ENCODE measurements at places on chromosomes 1 and 21.

DNA sequence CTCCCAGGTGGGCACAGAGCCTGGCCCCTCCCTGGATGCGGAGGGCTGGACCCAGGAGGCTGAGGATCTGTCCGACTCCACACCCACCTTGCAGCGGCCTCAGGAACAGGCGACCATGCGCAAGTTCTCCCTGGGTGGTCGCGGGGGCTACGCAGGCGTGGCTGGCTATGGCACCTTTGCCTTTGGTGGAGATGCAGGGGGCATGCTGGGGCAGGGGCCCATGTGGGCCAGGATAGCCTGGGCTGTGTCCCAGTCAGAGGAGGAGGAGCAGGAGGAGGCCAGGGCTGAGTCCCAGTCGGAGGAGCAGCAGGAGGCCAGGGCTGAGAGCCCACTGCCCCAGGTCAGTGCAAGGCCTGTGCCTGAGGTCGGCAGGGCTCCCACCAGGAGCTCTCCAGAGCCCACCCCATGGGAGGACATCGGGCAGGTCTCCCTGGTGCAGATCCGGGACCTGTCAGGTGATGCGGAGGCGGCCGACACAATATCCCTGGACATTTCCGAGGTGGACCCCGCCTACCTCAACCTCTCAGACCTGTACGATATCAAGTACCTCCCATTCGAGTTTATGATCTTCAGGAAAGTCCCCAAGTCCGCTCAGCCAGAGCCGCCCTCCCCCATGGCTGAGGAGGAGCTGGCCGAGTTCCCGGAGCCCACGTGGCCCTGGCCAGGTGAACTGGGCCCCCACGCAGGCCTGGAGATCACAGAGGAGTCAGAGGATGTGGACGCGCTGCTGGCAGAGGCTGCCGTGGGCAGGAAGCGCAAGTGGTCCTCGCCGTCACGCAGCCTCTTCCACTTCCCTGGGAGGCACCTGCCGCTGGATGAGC is 34.2 kb downstream of the TRIM11 start:
- DNase-seq, result no peak

DNA sequence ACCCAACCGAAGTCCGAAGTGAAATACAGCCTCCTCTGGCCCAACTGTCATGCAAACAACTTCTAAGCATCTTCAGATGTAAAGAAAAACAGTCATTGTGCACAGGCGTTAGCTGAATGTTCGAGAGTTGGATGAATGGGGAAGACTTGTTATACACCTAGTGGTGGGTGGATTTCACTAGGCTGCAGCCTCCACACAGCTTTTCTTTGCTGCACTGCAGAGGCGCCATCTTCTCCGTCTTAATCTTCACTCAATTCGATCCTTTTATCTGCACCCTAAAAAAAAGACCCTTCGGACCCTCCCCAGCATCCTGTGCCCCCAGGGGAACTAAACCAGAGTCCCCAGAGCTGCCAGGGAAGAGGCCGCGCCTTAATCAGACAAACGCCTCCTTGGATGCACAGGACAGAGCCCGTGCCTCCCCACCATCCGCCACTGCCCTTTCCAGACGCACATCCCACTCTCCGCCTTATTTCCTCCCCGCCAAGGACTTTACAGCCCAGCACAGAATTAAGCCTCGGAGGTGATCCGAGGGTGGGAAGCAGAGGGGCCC is 1.4 kb downstream of the APP start:
- DNase-seq, result no peak

GRCh38 chr1:154616659-154617345 is 8.8 kb upstream of the ADAR start:
- no peak for DNase-seq

DNA sequence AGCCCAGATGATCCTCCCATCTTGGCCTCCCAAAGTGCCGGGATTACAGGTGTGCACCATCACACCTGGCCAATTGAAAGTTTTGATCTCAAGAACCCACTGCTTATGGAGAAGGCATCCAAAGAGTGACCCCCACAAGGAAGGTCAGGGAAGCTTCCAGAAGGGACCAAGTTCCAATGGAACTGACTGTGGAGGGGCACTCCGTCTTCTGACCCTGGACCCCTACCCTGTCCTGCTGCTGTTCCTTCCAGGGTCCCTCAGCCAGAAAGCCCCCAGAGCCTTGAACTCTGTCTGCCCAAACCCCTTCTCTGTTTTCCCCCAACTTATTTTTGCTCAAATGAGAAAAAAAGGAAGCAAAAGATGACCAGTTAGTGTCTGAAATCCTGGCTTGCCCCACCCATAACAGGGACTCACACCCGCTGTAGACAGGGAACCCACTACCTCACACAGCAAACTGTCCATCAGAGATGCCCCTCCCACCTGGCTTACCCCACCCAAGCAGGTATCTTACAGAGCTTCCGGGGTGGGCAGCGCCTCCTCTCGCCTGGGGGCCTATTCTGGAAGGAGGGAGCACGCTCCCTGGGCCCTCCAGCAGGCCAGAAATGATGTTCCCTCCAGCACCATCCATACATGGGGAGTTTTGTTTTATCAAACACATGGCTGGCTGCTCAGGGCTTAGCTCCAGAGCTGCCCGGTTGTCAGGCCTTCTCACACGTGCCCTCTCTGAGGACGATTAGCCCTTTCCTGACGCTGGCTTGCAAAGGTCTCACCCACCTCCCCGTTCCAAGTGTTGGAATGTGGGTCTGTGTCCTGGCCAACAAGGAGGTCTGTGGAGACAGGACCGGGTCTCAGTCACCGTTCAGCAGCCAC is 3.1 kb upstream of the WNT3A start:
- DNase-seq, result no peak

DNA sequence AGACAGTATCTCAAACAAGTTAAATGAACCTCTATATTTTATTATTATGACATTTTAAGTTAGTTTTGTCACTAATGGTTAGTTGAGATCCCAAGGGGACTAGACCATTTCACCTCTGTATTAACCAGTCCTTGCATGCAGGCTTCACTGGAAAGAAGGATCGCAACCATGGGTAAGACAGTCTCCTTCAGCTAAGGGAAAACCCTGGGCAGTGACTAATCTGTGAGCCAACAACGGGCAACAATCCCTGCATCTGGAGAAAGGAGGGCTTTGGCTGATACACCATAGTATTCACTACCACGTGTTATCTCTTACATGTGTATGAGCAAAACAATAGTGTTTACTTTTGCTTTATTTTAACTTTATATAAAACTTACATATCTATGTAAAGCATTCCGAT is 708.8 kb upstream of the CHRM3 start:
- DNase-seq, result no peak

- DNase-seq, result no peak
Observed at GRCh38 chr1:117683571-117684285, 77.9 kb downstream of the TENT5C start.

GRCh38 chr1:167439301-167439988 is 78.9 kb downstream of the CD247 start:
- DNase-seq, result no peak

DNA sequence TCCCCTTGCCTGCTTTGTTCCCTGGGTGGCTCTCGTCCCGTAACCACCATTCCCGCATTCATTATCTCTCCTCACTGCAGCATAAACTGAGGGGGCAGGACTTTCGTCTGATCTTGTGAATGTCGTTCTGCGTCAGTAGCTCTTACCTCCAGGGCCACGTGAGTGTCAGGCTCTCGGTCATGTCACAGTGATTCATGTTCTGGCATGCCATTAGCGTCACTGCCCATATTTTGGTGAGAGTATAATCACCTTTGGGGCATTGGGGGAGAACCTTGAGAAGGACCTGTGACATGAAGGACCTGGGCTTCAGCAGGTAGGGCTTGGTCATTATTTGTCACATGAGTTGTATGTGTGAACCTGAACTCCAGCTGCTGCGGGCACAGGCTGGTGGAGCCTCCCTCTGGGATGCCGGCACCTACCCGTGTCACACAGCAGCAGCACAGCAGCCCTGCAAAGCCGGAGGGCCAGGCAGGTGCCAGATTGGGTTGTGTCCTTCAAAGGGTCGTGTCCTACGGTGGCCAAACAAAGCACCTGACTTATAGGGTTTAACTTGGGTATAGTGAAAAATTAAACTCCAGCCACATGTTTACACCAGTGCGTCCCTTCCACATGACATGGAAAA is 68.5 kb downstream of the BACE2 start:
- DNase-seq, result no peak

GRCh38 chr1:84347932-84348555 is 46.5 kb downstream of the SAMD13 start:
- no peak for DNase-seq

GRCh38 chr1:98306517-98307089 is 354.9 kb upstream of the SNX7 start:
- no peak for DNase-seq

GRCh38 chr1:88661188-88661587 is 22.9 kb upstream of the PKN2 start:
- DNase-seq, result no peak

GRCh38 chr1:13664451-13664850 is 35.5 kb upstream of the PRDM2 start:
- no peak for DNase-seq

- DNase-seq, result no peak
Observed at GRCh38 chr1:68516066-68516465, 19.2 kb upstream of the DEPDC1 start.

GRCh38 chr1:110212169-110213142 is 2.3 kb downstream of the KCNC4 start:
- no peak for DNase-seq

DNA sequence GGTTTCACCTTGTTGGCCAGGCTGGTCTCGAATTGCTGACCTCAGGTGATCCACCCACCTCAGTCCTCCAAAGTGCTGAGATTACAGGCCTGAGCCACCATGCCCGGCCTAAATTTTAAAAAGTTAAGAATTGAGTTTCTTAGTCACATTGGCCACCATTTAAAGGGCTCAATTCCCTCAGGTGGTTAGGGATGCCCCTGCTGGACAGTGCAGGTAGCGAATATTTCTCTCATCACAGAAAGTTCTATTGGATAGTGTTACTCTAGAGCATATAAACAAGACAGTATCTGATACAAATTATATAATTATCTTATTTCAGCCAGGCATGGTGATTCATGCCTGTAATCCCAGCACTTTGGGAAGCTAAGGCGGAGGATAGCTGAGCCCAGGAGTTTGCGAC is 320.2 kb downstream of the ZP4 start:
- no peak for DNase-seq

- DNase-seq, result no peak
Observed at GRCh38 chr1:172325531-172325930, 95.0 kb upstream of the C1orf105 start.

DNA sequence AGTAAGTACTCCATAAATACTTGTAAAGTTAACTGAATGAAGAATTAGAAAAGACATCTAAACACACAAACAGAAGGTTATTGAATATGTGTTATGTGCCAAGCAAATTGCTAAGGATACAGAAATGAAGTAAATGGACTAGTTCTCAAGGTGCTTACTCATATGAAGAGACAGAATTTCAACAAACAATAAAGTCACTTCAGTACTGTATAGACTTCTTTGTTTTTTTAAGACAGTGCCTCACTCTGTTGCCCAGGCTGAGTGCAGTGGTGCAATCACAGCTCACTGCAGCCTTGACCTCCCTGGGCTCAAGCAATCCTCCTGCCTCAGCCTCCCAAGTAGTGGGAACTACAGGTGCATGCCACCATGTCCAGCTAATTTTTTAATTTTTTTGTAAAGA is 57.3 kb downstream of the SERBP1 start:
- no peak for DNase-seq

DNA sequence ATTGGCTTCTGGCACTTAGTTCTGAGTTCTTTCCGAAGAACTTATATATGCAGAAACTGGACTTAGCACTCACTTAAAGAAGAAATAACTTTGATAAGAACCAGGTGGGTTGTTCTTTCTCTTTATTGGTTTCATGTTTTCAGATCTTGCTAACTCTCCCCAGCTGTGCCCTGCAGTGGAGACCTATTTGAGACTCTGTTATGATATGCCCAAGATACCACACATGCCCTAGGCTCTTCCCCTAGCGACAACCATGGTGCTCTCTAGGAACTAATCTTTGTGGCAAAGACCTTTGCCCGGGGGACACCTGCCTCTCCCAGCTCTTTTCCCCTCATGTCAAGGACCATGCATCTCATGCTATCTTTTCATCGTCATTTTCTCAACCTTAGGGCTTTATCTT is 128.8 kb downstream of the PBX1 start:
- DNase-seq, result no peak

GRCh38 chr1:10631811-10632593 is 157.3 kb downstream of the PEX14 start:
- no peak for DNase-seq

DNA sequence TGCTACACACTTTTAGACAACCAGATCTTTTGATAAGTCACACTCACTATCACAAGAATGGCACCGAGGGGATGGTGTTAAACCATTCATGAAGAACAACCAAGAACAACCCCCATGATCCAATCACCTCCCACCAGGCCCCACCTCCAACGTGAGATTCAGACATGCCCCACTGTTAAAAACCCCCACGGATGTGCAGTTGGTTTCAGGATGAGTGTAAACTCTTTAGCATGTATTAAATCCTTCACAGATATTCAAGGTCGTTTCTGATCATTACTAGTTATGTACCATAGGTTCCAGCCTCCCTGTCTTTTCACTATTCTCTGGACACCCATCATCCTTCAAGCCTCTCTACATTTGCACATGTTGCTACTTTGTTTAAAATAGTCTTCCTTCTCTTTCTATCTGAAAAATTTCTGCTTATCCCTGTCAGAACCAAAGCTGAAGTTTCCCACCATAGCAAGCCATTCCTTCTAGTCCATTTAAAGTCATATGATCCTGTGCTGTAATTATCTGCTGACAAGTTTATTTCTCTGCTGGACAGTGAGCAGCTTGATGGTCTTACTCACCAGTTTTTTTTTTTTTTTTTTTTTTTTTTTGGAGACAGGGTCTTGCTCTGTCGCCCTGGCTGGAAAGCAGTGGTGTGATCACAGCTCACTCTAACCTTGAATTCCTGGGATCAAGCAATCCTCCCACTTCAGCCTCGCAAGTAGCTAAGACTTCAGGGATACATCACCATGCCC is 36.8 kb downstream of the MAP10 start:
- DNase-seq, result no peak

GRCh38 chr1:216805233-216805632 is 82.0 kb upstream of the ESRRG start:
- DNase-seq, result no peak

DNA sequence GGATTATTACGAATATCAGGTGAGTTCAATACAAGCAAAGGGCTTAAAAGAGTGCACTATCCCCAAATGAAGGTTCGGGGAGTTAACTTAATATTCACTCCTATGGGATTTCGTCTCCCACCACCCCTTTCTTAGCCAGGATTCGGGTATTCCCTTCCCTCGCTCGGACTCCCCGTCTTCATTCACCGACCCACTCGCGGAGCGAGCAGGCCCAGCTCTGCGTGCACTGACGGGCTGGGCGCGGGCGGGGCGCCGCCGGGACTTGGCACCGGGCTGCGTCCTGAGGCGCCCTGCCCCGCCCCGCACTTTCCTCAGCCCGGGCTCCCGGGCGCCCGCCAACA is 7.7 kb upstream of the MPZL1 start:
- DNase-seq, result no peak

- no peak for DNase-seq
Observed at GRCh38 chr1:205933671-205934618, 9.3 kb downstream of the SLC26A9 start.

GRCh38 chr1:66927528-66927927 is 2.7 kb downstream of the MIER1 start:
- no peak for DNase-seq

GRCh38 chr1:31479811-31480210 is 66.8 kb downstream of the SERINC2 start:
- DNase-seq, result no peak

- no peak for DNase-seq
Observed at GRCh38 chr1:205500240-205501233, 3.9 kb upstream of the CDK18 start.

GRCh38 chr1:44276901-44277300 is 63.6 kb downstream of the DMAP1 start:
- DNase-seq, result no peak
